ENCODE measurements at places on chromosomes 6 and 20. TPM values are rescaled to one million over a fixed set of nuclear protein-coding genes. Genes with fewer than 3 reads are reported as not detected.
A peak's percentile ranks its signal among the peaks of the same experiment; 100 is the strongest.

GRCh38 chr6:3623451-3624249 is 127.9 kb downstream of the PXDC1 start:
- no peak for DNase-seq
- H3K27me3 ChIP-seq, result no peaks in the 10 kb centered on the region
- no peaks in the 10 kb centered on the region for H3K36me3 ChIP-seq

DNA sequence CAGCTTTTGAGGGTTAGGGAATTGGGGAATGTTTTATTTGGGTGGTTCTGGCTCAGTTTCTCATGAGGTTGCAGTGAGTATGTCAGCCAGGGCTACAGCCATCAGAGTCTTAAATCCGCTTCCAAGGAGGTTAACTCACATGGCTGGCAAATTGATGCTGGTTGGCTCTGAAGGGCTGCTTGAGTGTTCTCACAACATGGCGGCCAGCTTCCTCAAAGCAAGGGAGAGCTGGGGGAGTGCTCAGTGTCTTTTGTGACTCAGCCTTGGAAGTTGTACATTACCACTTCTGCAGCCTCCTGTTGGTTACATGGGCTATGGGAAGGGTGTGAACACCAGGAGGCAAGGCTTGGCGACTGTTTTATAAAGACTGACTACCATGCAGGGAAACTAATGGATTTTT is 17.8 kb upstream of the PPP1R3G start:
- H3K4me3 ChIP-seq, result no peak overlapping the region
- H3K4me1 ChIP-seq, result no peaks in the 10 kb centered on the region
- H3K36me3 ChIP-seq, result peaks cover 4% of the 10 kb centered on the region
- no peaks in the 10 kb centered on the region for H3K27me3 ChIP-seq

DNA sequence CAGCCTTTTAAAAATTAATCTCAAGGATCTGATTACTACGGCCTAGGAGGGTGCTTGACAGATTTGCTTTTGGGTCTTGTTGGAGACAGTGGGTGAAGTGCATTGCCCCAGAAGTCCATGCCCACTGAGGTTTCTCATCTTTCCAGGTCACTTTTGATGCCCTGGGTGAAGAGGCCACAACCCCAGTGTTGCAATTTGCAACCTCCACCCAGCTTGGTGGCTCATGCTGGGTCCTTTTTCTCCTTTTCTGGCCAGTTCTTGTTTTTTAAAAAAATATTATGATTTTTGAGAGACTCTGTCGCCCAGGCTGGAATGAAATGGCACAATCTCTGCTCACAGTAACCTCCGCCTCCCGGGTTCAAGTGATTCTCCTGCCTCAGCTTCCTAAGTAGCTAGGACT is 9.4 kb downstream of the STX11 start:
- H3K36me3 ChIP-seq, result no peaks in the 10 kb centered on the region
- peaks cover 12% of the 10 kb centered on the region for H3K27me3 ChIP-seq
- H3K4me1 ChIP-seq, result peaks cover 8% of the 10 kb centered on the region
- no peak overlapping the region for H3K27ac ChIP-seq
- DNase-seq, result no peak
- no peak overlapping the region for H3K4me3 ChIP-seq

DNA sequence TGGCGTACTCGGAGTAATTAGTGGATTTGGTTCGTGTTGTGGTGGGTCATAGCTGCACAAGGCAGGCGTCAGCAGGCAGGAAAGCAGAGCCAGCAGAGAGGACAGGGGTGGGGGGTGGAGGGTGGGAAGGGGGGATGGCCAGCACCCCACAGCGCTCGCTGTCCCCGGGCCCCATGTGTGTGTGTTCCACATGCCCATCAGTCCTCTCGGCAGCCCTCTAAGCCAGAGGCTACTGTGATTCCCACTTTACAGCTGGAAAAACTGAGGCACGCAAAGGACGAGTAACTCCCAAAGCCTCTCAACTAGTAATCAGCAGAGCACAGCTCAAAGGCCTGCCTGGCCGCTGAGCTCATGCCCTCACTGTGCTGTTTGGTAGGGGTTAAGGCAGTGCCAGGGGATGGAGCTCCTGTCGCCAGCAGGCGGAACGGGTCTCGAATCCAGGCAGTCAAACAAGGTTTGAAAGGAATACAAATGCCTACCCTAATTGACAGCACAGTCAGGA is 175.2 kb downstream of the ZDHHC14 start:
- H3K27me3 ChIP-seq, result peaks cover 10% of the 10 kb centered on the region
- no peaks in the 10 kb centered on the region for H3K36me3 ChIP-seq
- H3K27ac ChIP-seq, result peak overlapping the region; percentile 52
- peaks cover 27% of the 10 kb centered on the region for H3K4me1 ChIP-seq

The DNAH8 gene
- 0.39 TPM for total RNA-seq

Data from neural crest cell (in vitro differentiated cells).